ENCODE measurements at places on chromosomes 7 and 10.

GRCh38 chr7:158273138-158273651 lies 314.4 kb downstream of the PTPRN2 start:
- DNase-seq = peak; percentile 32

DNA sequence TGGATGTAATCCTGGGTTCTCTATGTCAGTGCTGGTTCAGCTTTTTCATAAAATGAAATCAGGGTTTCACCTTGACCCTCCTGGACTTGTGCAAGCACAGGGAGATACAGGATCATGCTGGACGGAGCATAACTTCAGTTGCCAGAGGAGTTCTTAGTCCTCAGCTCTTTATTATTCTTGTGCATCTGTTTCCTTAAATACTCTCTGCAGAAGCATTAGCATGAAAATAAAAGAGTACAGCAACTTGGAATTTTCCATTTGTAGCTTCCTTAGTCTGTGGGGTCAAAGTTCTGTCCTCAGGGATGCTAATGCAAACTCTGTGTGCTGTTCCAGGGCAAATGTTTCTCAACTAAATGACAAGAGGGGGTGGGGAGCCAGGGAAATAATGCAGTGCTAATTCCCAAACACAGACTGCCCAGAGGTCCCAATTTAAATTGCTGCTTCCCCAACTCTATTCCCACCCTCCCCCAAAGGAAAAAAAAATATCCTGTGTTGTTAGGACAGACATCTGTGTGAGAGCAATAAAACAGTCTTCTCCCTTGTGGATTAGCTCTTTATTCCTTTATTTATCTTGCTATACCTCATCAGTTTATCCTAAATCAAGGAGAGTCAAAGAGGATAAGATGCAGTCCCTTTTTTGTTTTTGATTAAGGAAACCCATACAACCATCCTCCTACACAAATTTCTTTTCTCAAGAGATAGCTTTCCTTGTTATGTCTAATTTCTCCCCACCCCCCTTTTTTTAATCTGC lies 905.0 kb downstream of the LRMDA start:
- DNase-seq = no peak

- no peak for DNase-seq
Observed at GRCh38 chr10:75982611-75983369, 551.4 kb downstream of the LRMDA start.

- DNase-seq = no peak
Observed at GRCh38 chr7:159083001-159083697, 61.5 kb downstream of the VIPR2 start.

DNA sequence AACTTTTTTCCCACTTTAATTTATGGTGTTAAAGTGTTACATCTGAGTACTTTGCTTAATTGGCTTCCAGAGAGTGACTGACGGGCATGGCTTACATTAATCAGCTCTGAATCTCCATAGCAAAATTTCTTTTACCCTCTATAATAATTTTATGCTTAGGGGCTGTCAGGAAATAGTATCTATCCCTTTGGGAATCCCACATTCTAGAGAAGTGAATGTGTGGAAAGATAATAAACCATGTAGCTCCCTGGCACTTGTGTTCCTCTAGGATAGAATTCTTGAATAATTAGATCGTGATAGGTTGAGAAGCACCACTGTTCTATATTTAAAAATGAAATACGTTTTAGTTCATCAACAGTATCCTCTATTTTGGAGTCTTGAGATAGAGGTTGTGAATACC lies 89.6 kb downstream of the DNAJB9 start:
- no peak for DNase-seq

DNA sequence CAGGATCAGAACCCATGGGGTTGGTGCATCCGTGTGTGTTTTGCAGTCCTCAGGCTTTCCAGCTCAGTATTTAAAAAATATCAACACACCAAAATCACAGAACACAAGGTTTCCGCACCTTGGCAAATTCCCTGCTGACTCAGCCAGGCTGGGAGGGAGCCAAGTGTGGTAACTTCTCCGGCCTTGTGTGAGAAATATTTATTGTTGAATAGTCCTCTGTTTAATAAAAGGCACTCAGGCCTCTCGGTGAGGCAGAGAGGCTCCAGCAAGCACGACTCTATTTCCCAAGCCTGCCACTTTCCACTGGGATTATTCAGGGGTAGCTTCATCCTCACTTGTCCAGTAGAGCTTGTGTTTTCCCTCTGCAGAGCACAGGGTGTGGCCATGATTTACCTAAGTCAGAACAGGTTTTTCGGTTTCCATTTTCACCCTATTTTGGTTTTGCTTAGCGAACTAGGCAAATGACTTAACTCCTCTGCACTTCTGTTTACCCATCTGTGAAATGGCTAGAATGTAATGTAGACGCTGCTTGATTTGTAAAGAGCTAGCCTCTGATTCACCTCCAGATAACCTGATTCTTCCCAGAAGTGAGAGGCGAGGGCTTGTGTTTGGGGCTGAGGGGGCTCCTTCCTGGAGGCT lies 13.0 kb upstream of the CHST15 start:
- DNase-seq = peak; percentile 61

DNA sequence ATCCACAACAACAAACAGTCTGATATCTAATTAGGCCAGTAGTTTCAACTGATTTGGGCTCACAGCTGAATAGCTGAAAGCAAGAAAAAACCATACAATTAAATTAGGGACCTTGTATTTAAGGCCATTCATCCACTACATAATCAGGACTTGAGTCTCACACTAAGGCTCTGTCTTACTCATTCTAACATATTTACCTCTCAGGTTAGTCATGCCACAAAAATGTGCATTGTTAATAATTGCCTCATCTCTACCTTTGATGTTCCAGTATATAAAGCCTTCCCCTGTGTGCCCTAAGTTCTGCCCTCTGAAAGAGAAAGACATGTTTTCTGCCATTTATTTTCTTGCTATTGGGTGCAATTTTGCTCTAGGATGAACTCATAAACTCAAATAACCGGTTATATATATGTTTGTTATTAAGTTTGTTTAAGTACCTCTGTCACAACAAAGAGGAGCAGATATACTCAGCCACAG lies 5.3 kb upstream of the C1GALT1 start:
- DNase-seq = no peak

GRCh38 chr7:92699560-92699959 lies 109.4 kb upstream of the FAM133B start:
- no peak for DNase-seq

- no peak for DNase-seq
Observed at GRCh38 chr10:13990392-13990805, 340.3 kb downstream of the FRMD4A start.

DNA sequence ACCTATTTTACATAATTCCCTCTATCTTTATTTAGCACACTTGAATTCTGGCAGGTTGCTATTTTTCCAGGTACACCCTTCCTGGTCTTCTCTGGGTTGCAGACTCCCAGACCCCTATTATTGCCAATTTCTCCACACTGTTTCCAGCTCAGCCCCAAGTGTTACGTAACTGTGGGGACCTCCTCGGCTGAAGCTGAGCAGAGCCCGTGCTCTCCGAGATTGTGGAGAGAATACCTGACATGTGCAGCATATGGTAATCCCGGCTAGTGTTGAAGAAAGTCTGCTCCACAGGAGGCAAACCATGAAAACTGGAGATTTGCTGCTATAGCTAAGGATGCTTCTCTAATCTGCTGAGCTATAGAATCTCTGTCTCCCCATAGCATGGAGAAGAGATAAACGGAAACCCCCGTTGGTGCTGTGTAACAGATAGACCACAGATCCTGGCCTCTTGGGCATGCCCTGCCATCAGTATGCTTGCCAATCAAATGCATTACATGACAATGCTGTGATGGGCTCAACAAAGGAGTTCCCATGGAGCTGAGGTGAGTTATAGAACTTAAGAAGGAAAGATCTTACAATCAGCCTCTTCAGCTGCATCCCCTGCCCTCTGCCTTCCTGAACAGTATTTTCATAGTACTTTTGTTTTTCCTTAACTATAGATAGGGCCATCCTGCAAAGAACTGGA lies 144.6 kb upstream of the AOAH start:
- DNase-seq = no peak

GRCh38 chr7:48627164-48627563 lies 297.2 kb upstream of the CDC14C start:
- DNase-seq = no peak

- DNase-seq = no peak
Observed at GRCh38 chr10:104867966-104868598, 227.0 kb downstream of the SORCS3 start.

DNA sequence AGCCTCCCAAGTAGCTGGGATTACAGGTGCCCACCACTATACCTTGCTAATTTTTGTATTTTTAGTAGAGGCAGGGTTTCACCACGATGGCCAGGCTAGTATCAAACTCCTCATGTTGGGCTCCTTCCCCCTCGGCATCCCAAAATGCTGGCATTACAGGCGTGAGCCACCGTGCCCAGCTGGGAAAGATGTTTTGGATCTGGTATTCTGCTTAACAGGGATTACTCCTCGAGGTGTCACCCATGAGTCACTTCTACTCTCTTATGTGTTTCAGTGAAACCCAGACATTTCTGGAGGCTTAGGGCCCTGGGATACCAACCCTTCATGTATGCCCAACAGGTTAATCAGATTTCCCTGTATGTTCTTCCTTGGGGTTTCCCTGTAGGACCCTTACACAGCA lies 11.8 kb upstream of the OPN4 start:
- peak; percentile 50 for DNase-seq

- DNase-seq = no peak
Observed at GRCh38 chr7:77820967-77821366, 22.4 kb downstream of the PHTF2 start.

DNA sequence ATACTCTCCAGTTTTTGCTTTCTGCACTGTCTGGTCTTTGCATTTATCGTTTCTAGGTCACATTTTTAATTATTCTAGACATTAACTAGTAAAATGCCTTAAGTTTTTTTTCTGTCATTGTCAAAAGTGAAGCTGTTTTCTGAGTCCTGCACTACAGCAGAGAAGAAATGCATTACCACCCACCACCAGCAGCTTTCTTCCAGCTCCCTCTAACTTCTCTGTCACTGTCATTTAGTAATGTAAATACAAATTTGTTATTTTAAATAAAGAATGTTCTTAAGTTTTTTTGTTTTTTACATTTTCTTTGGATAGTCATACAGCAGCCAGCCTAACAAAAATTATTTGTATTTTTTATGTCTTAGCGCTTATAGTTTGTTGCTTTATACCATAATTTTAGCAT lies 18.8 kb downstream of the PTPRZ1 start:
- DNase-seq = no peak

GRCh38 chr10:44417761-44418160 lies 32.9 kb upstream of the CXCL12 start:
- DNase-seq = peak; percentile 22

- no peak for DNase-seq
Observed at GRCh38 chr7:90698616-90699015, 102.5 kb downstream of the CDK14 start.

DNA sequence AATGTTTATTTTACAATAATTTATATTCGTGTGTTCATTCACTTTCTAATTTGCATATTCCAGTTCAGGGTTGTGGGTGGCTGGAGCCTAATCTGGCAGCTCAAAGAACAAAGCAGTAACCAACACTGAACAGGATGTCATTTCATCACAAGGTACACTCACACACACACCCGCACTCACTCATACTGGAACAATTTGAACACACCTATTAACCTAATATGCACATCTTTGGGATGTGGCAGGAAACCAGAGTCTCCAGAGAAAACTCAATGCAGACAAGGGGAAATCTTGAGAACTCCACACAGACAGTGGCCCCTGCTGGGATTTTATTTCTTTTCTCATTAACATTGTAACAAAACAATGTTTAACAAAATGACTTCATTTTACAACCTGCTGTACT lies 97.4 kb downstream of the TWIST1 start:
- no peak for DNase-seq

DNA sequence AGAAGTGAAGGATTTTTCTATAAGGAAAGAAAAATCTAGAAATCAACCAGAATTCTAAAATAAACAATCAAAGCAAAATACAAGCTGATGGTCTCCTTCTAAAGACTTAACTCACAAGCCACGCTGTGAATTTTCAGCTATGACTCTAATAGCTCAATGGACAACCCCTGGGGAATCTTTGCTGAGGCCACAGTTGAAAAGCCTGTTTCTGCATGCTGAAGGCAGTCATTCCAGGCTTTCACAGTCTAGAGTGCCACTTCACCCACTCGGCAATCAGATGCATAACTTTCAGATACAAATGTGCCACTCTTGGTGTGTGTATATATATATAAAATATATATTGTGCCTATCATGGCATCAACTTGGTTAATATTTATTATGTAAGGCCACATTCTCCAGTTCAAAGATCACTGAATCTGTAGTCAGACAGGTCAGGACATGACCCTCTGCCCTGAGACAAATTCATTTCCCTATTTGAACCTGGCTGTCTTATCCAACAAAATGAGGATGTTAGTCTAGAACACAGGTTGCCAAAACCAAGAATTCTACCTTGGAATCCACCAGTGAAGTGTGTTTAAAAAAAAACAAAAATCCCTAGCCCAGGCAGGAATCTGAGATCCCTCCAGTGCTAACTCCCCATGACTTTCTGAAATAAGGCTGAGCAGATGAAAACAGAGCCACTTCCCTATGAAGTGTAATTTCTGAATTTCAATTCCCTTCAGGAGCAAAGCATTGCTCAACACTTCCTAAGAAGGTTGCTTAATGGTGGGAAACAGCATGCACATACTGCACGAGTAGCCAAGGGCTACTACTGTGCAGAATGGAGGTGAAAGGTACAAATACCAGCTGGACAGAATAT lies 9.9 kb downstream of the LIPA start:
- DNase-seq = no peak

GRCh38 chr10:123331438-123331837 lies 177.2 kb downstream of the BUB3 start:
- no peak for DNase-seq

DNA sequence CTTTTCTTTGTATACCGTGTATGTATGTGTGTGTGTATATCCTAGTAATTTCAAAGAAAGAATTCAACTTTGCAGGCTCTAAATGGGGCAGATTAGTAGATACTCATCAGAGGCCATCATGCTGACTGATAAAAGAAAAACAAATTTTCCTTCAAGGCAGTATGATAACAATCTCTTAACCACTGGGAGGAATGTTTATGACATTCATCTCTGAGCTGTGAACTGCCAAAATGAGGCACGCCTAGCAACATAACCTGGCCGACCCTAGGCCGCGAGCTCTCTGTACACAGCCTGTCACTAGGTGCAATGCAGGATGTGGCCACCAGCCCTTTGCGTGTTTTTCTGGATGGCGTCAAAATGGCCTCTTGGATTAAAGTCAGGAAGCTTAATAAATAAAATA lies 343.7 kb upstream of the GALNT17 start:
- DNase-seq = no peak

DNA sequence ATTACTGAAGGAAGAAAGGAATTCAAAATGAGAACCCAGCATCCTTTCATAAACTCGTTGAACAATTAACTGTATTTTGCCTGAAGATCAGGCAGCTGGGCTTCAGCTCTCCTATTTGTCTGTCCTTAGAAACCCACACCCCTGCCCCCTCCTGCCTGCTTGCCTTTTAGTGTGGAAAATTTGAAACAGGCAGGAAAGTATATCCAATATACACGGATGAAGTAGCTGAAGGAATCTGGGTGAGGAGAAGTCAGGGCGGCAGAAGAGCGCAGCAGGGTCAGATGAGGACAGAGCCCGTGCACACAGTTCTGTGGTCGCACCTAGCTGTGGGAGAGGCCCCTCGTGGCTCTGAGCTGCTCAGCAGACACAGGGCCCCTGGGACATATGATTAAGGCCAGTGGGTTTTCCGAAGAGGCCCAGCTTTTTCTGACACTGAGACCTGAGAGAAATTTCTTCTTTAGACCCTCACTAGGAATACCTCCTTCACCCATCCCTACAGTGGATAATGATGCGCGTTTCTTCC lies 87.9 kb downstream of the ACTR3B start:
- DNase-seq = no peak

Measured in SJSA1 (cell line).